ENCODE measurements at places on chromosomes 6 and 20. TPM values are rescaled to one million over a fixed set of nuclear protein-coding genes. Genes with fewer than 3 reads are reported as not detected.

Gene KIAA1755
- total RNA-seq = 6.8 TPM

Gene WFDC10B
- not detected for total RNA-seq

Gene GRIK2
- total RNA-seq = 32.3 TPM

Gene ACTL10
- total RNA-seq = 0.95 TPM

Gene CFAP206
- 1.3 TPM for total RNA-seq

Gene ADGRF5
- 41.3 TPM for total RNA-seq

Gene IGF2R
- 46.6 TPM for total RNA-seq

Gene CAGE1
- not detected for total RNA-seq

Gene COQ3
- total RNA-seq = 4.8 TPM

Gene HLA-DRB1
- 10.2 TPM for total RNA-seq

Gene STX11
- 2.7 TPM for total RNA-seq

Gene RAET1E
- total RNA-seq = 0.74 TPM

Gene MYMX
- not detected for total RNA-seq
